Ovary (tissue), 10 donors: ENCODE measurements at places on chromosomes 11 and 22. TPM values are rescaled to one million over a fixed set of nuclear protein-coding genes. Genes with fewer than 3 reads are reported as not detected.

Gene SHANK2
- polyA plus RNA-seq: 0.05 TPM

Gene OR5AS1
- polyA plus RNA-seq: not detected

Gene NLRP10
- polyA plus RNA-seq: not detected

GRCh38 chr11:742156-742546 is 5.1 kb upstream of the TALDO1 start:
- no peak for DNase-seq

- DNase-seq: no peak
Observed at GRCh38 chr11:8838248-8838647, 72.7 kb upstream of the AKIP1 start.

DNA sequence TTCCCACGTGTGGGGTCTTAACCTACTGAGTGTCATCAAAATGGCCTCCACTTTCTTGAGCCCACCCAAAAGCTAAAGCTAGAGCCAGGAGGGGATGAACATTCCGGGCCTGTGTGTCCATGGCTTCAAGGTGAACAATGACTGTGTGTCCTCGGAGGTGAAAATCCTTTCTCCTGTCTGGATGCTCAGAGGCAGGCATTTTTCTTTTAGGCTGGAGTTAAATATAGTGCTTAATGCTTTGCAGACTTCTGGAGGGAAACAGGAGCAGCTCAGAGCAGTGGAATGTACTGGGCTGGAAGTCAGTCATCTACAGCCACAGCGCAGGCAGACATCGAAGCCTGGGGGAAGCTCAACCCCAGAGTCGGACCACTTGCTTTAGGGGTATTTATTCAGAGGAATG is 68.6 kb upstream of the TMEM45B start:
- no peak for DNase-seq
